ENCODE measurements at places on chromosomes 2 and 18. TPM values are rescaled to one million over a fixed set of nuclear protein-coding genes. Genes with fewer than 3 reads are reported as not detected.
A peak's percentile ranks its signal among the peaks of the same experiment; 100 is the strongest.

MPP4 gene
- not detected for total RNA-seq

DNA sequence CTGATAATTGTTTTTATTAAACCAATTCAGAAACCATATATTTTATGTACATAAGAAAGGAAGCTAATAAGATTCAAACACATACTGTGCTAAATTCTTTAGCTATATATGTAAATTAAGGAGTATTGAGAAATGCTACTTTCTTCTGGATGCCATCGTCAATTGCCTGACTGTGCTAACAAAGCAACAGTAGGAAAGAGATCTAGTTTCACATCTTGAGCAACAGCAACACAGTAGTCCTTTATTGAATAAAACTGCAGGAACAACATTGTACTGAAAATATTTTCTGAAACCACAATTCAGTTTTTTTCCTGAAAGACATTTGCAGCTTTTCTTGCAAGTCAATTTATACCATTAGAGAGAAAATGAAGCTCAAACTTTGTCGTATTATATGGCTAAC is 1404.9 kb upstream of the SLC39A10 start:
- no peak for DNase-seq
- no peaks in the 10 kb centered on the region for H3K36me3 ChIP-seq
- H3K27ac ChIP-seq, result no peak overlapping the region
- H3K27me3 ChIP-seq, result no peaks in the 10 kb centered on the region
- H3K4me3 ChIP-seq, result no peak overlapping the region

DNA sequence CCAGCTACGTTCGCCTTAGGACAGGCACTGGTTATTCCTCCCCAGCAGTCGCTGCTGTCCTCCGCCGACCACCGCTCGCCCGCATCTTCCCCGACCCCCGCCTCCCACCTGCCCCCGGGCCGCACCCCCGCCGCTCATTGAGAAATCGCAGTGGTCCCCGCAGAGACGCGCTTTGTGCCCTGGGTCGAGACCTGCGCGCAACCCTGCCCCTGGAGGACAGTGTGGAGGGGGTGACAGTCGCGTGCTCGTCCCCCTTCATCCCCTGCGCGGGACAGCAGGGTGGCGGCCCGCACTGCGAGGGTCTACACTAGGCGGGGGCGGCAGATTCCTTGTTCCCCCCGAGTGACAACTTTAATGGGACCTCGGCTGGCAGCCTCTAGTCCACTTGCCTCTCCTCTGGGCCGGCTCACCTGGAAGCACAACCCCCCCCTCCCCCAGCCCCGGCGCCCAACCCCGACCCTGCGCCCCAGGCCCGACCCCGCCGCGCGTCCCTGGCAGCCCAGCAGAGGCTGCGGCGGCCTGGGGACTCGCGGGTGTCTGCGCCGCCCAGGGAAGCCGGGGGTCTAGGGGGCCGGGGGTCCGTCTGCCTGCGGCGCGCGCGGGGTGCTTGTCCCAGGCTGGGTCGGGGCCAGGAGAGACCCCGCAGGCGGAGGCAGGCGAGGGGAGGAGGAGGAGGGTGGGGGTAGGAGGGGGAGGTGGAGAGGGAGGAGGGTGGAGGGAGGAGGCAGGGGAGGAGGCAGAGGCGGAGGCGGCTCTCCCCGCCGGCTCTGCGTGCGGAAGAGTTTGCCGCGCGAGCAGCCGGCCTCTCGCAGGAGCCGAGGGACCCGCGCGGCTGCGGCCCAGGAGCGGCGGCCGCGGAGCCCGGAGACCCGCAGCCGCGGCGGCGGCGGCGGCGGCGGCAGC is at the start of gene NPAS2:
NPAS2 (plus strand) TSS at position 770 of the 903 bp plus-strand sequence. CDS start 84,616 bp downstream, outside the sequence.
- peak within 1 kb of the TSS; percentile 55 for H3K4me3 ChIP-seq
- H3K27ac ChIP-seq, result no peak within 1 kb of the TSS
- no peaks in the 10 kb centered on the region for H3K36me3 ChIP-seq
- peaks cover 20% of the 10 kb centered on the region for H3K4me1 ChIP-seq
- peaks cover 19% of the 10 kb centered on the region for H3K27me3 ChIP-seq

- H3K27ac ChIP-seq, result no peak overlapping the region
- H3K4me1 ChIP-seq, result no peaks in the 10 kb centered on the region
- no peak overlapping the region for H3K4me3 ChIP-seq
- no peaks in the 10 kb centered on the region for H3K36me3 ChIP-seq
- DNase-seq, result no peak
These were observed 147.9 kb downstream of the TNS1 start for GRCh38 chr2:217854684-217855420.

DNA sequence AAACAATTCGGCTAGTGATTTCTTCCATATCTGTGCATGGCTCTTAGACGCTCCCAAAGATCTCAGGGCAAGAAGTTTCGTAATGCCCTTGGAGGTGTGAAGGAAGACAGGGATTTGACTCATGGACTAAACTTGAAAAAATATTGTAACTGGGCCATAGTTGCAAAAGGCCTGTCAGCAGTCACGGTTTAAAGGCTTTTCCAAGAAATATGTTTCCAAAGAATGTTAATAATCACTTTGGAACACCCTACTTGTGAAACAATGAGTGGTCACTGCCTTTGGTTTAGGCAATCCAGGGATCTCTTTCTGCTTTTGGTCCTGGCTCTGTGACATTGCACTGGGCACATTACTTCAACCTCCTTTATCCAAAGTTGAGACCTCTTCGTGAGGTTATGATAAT is 102.5 kb upstream of the RASGRP3 start:
- DNase-seq, result no peak
- no peaks in the 10 kb centered on the region for H3K4me1 ChIP-seq
- no peaks in the 10 kb centered on the region for H3K36me3 ChIP-seq

DNA sequence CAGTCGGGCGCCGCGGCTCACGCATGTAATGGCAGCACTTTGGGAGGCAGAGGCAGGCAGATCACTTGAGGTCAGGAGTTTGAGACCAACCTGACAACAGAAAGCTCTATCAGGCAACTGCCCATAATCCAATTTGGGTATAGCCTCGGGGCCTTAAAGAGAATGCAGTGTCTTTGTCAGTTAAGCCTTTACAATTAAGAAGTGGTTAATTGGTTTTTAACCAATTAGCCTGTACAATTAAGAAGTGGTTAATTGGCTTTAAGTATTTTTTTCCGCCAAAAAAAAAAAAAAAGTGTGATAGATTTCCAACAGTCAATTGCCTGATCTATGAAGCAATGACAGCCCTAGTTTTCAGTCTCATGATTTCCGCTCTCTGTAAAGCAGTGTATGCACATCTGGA is 74.6 kb upstream of the NARS1 start:
- H3K27me3 ChIP-seq, result no peaks in the 10 kb centered on the region
- no peaks in the 10 kb centered on the region for H3K36me3 ChIP-seq
- H3K4me3 ChIP-seq, result no peak overlapping the region
- no peak overlapping the region for H3K27ac ChIP-seq
- H3K4me1 ChIP-seq, result no peaks in the 10 kb centered on the region

DNA sequence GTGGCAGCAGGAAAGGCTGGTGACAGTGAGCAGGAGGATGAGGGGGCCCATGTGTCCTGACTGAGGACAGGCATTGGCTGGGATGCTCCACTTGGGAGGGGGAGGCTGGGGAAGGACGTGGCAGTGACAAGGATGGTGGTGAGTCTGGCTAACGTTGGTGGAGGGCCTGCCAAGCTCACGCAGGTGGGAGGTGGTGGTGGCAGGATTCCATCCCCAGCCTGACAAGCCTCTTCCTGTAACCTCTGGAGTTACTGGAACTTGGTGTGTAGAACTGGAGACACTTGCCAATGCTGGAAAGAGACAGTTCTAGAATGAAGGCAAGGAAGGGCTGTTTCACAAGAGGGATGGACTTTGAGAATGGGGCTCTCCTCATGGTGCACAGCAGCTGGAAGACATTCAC is 8.2 kb downstream of the PROM2 start:
- no peaks in the 10 kb centered on the region for H3K4me1 ChIP-seq
- no peak for DNase-seq
- H3K4me3 ChIP-seq, result no peak overlapping the region
- no peaks in the 10 kb centered on the region for H3K27me3 ChIP-seq
- H3K27ac ChIP-seq, result no peak overlapping the region

DNA sequence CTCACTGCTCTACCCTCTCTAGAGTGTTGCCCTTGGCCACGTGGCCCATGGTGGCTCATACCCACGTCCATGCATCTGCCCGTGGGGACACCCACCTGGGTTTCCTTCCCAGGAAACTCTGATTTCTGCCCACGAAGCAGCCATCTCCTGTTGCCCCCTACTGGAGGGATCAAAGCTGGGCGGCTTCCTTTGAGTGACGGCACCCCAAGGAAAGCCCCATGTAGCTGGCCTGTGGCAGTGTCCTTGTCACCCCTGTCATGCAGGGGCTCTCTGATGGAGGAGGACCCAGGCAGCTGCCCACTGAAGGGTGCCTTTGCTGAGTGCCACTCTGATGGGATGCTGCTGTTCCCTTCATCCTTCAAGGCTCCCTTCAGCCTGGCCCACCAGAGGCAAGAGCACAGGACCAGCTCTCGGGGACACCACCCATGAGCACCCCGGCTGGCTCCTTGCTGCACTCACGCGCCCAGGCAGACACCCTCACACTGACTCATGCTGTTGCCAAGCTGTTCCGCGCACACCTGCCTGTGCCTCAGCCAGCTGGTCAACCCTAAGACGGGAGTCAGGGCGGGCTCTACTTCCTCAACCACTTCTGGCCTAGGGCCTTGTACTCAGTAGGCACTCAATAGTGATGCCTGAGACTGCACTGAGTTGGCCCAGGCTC is 101.1 kb downstream of the CTIF start:
- H3K4me3 ChIP-seq, result no peak overlapping the region
- no peak overlapping the region for H3K27ac ChIP-seq
- no peaks in the 10 kb centered on the region for H3K27me3 ChIP-seq
- DNase-seq, result no peak
- no peaks in the 10 kb centered on the region for H3K4me1 ChIP-seq
- H3K36me3 ChIP-seq, result no peaks in the 10 kb centered on the region

- no peak overlapping the region for H3K4me3 ChIP-seq
- no peaks in the 10 kb centered on the region for H3K36me3 ChIP-seq
- no peak overlapping the region for H3K27ac ChIP-seq
- no peaks in the 10 kb centered on the region for H3K27me3 ChIP-seq
- H3K4me1 ChIP-seq, result peaks cover 13% of the 10 kb centered on the region
- DNase-seq, result no peak
These were observed 30.9 kb upstream of the ICOS start for GRCh38 chr2:203905656-203906055.

DNA sequence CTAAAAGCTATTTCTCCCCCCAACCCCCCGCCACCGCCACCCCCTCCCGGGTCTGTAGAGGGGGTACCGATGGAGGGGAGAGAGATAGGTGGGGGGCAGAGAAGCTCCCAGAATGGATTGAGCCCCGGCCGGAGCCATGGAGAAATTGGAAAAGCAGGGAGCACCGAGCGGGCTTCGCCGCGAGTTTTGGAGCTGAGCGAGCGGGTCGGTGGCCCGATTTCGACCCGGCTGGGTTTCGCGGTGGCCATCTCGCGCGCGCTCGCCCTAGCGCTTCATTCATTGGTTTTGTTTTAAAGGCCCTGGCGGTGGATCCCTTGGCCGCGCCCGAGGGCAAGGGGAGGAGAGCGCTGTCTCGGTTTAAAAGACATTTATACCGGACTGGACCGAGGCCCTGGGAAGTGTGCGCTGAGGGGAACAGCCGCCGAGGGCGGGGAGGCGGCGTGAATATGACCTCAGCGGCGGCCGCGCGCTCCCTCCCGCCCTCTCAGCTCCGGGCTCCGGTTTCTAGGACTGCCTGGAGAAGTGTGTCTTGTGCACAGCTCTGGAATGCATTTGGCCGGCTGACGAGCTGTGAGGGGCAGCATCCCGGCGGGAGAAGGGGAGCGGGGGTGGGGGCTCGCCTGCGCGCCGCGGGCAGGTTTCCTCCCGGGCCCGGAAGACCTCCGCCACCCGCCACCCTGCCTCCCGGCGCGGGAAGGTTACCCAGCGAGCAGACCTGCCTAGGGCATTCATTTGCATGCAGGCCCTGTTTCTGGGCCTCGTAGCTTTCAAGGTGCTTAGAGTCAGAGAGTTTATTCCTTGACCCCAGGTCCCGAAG is 1.7 kb upstream of the SMAD7 start:
- H3K27me3 ChIP-seq, result no peaks in the 10 kb centered on the region
- peak overlapping the region; percentile 88 for H3K27ac ChIP-seq
- H3K36me3 ChIP-seq, result no peaks in the 10 kb centered on the region
- peak; percentile 80 for DNase-seq

DNA sequence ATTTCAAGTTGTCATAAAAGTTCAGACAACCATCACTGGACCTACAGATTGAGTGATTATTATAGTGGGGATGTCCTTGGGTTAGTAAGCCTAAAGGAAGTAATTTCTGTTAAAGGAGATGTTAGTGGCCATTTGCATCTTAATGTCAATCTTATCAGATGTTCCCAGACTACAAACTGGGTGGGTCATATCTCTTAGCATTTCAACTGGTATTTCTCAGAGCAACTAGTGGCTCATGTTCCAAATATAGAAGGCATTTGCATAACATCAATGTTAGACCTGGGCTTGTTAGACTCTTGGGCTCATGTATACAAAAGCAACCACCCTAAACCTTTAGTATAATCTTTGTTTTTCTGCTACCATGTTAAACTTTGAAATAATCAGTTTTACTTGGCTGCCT is 17.9 kb downstream of the PLEKHA3 start:
- no peaks in the 10 kb centered on the region for H3K4me1 ChIP-seq
- no peak overlapping the region for H3K4me3 ChIP-seq
- no peak for DNase-seq
- H3K36me3 ChIP-seq, result peaks cover 84% of the 10 kb centered on the region
- no peak overlapping the region for H3K27ac ChIP-seq

CDH7 gene
- total RNA-seq, result not detected

CCBE1 gene
- total RNA-seq, result not detected

CPO gene
- not detected for total RNA-seq

DNA sequence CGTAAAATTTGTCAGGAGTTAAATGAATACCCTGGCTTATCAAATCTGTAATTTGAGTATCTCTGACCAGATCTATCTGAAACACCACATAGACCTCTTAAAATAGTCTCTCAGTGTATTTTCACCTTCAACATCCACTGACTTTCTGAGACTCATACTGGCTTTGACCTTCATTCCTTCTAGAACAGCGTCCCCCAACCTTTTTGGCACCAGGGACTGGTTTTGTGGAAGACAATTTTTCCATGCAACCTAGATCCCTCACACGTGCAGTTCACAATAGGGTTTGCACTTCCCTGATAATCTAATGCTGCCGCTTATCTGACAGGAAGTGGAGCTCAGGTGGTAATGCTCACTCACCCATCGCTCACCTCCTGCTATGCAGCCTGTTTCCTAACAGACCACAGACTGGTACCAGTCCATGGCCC is 3.2 kb downstream of the NBAS start:
- H3K27ac ChIP-seq, result no peak overlapping the region
- H3K4me3 ChIP-seq, result no peak overlapping the region
- DNase-seq, result no peak
- H3K4me1 ChIP-seq, result peaks cover 13% of the 10 kb centered on the region
- no peaks in the 10 kb centered on the region for H3K27me3 ChIP-seq

Measured in CD4-positive, alpha-beta T cell (primary cell).